NCI-H1694 (cell line): ENCODE measurements at places on chromosomes 4 and X.

DNA sequence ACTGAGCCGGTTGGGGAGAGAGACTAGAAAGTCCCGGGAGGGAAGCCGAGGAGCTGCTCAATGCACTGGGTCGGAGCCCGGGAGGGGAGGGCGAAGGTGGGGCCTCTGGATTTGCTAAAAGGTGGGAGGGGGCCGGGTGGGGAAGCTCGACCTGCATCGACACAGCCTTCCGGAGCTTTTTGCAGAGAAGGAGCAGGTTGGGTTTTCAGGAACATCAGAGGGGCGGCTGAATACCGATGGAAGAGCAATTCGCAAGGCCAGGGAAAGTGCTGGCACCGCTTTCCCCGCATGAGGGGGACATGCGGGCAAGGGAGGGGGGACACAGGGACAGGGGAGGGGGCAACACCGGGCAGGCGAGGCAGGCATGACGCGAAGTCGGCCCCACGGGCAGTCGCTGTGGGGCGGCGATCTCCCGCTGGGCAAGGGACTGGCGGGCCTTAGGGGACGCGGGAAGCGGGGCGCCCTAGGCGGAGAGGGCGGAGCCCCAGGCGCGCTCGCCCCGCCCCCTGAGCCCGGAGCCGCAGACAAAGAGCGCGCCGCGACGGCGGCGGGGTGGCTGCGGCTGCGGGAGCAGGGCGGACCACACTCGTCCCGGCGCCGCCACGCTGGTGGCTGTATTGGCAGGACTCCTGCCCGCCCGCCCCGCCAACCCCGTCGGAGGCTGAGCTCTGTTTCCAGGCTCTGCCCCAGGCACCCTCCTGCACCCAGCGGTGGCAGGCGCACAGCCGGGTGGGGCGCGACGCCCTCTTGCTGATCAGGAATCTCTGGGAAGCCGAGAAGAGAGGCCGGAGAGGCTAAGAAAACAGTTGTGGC, 11.6 kb downstream of the PDZD4 start:
- DNase-seq: no peak

DNA sequence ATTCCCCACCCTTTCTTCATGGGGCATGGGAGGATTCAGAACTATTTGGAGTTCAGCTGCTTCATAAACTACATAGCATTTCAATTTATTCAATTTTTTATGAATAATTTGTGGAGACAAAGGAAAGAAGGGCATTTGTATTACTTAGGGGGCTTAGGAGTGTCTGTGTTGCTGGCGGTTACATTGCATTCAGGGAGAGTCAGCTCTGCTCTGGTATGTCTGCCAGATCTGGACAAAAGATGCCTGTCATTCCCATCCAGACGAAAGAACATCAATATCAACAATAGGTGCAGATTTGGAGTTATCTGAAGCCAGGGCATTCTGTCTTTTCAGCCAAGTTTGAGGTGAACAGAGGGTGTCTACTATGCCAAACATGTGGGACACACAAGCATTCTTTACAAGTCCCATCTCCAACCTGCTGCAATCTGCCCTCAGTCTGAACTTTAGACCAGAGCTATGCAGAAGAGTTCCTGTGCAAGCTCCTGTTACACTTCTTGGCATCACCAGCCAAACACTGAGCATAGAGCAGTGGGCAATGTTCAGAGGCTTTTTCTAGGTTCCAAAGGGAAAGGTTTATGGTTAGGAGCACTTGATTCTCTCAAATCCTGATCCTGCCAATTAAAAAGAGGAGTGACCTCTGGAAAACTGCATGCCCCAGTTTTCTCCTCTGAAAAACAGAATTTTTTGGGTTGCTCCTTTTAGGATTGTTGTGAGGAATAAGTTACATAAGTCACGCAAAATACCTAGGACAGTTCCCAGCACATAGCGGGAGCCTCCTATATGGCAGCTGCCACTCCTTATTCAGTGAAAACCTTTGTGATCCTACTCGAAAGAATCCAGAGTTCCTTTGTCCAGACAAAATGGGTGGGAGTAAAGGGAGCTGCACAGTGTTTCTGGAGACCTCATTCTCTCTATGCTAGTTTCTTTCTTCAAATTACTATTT, 719.5 kb upstream of the SLIT2 start:
- DNase-seq: no peak

DNA sequence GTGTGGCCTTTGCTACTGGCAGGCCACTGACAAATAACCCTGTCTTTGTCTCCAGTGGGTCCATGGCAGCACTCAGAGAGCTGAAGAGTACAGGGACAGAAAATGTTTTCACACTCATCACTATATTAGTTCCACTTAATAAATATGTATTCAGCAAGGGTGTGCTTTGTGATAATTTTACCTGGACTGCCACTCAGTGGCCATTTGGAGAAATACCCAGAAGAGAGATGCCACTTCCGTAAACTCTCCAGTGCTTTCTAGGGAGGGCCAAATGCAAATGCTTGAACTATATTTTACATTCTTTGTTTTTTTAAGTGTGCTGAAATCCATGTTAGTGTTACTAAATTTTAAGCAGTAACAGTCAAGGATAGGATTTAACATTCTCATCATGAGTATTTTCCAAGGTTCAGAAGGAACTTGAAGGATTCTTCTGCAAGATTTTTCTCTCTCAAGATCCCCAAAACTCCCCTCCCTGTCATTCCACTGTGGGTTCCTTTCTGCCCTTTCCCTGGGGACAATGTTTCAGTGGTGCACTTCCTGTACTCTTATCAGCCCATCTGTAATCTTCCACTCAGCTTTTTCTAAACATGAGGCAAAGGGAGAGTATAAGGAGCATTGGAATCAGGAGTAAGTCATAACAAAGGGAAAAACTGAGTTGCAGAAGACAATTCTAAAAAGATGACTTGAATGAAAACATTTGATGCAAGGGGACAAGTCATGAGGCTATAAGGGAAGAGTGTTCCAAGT, 46.0 kb downstream of the TFDP3 start:
- DNase-seq: peak; percentile 37

DNA sequence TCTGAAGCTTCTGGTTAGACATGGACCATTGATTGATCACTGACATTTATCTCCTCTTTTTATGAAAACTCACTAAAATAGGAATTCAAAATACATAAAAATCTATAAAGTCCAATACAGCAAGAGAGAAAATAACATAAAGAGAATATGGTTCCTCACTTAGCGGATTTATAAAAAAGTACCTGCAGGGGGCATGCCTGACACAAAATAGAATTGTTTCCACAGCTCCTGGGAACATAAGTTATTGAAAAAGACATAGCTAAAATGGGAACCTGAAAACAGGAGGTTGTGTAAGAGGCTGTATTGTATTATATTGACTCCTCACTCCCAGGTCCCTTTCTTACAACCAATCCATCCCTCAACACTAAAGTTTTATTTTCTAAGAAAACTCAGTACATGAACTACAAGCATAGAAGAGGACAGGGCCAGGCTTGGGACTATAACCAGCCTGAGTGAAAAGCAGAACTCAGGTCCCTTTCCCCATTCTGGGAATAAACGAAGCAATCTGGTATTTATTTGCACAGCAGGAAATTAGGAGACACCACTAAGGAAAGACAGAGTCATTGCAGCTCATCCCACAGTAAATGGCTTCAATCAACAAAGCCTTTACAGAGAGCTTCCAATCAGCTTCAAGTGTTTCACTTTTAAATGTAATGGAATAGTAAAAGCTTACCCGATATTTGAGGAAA, 121.1 kb upstream of the NDST4 start:
- no peak for DNase-seq

DNA sequence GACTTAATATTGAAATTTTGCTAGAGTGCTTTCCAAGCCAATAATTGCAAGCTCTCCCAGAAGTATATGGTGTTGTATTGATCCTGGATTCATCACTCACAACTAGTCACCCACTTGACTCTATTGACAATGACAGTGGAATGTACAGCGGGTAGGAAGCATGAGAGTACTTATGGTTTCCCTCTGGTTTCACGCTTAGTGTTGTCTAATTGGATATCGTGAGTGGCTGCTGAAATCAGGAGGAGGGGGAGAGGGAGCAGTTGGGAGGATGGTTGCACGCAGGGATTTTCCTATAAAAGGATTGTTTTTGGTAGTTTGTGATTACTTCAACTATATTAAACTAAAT, 1819.5 kb upstream of the TENM3 start:
- DNase-seq: no peak

DNA sequence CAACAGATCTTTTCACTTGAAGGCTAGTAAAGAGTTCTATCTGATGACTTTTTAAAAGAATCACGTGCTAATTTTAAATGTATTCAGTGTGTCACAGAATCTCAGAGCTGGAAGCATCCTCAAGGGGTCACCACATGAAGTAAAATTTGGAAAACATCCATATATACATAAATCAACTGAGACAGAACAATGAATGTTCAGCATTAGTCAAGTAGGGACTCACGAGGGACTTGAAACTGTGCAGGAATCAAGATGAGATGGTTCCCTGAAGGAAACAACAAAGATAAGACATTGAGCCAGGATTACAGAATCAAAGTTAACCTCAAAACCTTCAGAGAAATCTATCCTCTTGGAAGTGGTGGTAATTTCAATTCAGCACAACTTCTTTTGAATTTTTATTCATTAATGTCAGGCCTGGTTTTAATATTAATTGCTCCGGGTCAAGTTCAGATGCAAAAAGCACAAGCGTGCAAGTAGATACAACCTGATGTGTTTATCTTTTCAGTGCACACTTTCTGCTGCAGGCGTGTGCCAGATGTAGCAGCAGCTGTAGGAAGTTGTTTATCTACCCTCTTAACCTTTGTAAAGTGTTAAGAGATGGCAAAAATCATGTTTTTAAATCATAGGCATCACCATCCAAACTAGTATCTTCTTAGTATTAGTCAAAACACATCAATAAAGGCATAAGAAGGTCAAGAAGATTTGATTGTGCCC, 87.7 kb upstream of the SRD5A3 start:
- DNase-seq: no peak

DNA sequence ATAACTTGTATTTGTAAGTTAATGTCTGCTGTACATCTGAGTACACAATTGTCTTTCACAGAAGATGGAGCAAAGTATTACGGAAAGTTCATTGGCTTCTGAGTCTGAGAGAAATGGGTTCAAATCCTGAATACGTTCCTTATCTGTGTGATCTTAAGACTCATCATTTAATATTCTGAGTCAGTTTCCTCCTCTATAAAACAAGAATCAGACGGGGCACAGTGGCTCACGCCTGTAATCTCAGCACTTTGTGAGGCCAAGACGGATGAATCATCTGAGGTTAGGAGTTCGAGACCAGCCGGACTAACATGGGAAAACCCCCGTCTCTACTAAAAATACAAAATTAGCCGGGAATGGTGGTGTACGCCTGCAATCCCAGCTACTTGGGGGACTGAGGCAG, 57.8 kb downstream of the APBB2 start:
- no peak for DNase-seq

DNA sequence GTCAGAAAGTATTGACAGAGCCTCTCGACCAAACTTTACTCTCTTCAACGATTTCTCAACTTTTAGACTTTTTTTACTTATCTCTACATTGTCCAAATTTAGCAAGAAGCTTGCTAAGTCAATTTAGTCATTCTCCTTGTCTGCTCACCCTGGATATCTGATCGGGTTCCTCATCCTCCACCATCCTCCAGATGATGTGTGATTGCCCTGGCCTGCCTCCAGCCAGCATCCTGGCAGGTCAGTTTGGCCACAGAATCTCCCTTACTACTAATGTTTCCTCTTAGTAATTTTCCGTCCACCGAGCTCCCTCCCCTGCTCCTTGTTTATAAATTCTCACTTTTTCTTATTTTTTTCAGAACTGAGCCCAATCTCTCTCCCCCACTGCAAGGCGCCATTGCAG, 167.9 kb upstream of the ZFP42 start:
- DNase-seq: no peak

GRCh38 chr4:175871774-175872405, 59.8 kb upstream of the GPM6A start:
- DNase-seq: no peak

DNA sequence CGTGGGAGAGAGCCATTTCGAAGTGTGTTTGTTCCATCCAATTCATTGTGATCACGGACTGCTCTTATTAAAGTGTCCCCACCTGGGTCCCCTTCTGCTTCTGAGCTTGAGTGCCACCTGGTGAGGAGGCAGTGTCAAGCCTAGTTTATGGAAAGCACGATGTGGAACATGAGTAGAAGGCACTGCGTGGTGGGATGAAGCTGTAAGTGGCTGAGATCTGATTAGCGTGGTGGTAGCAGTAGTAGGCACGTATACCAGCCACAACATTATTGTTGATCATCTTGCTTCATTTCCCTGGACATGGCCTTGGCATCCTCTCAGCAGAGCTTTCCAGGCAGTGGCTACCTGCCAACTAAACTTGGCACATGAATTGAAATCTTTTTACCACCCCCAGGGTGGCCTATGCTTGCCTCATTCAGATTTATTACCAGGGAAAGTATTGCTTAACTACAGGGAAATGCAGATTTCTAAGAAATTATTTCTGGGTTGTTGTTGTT, 46.4 kb downstream of the GPAT3 start:
- peak; percentile 47 for DNase-seq

DNA sequence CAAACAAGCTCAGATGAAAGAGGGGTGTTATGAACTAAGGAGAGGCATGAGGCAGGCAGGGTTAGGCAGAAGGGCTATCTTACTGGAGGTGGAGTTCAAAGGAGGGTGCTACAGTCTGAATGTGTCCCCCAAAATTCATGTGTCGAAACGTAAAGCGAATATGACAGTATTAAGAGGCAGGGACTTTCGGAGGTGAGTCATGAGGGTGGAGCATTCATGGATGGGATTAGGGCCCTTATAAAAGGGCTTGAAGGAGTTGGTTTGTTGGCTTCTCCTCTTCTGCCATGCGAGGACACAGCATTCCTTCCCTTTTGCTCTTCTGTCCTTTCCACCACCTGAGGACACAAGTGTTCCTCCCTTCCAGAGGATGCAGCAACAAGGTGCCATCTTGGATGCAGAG, 22.9 kb downstream of the APLN start:
- no peak for DNase-seq

GRCh38 chr4:102036619-102037376, 246.3 kb downstream of the BANK1 start:
- peak; percentile 80 for DNase-seq

GRCh38 chr4:134505511-134505910, 303.9 kb upstream of the PABPC4L start:
- DNase-seq: no peak

DNA sequence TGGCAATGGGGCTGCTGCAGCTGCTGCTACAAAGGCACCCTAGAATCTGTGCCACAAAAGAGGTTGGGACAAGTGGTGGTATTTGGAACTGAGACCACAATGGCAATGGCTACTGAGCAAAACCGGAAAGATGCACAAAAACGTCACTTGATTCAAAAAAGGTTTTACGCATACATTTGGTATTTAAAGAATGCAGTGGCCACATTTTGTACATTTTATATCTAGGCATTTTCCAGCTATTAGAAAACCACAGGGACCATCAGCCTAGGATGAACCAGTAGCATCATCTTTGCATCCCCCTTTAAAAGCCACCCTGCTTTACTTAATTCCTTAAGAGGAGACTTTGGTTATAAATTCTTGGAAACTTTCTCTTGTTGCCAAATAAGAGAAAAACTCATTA, 104.8 kb upstream of the CXCL13 start:
- no peak for DNase-seq

DNA sequence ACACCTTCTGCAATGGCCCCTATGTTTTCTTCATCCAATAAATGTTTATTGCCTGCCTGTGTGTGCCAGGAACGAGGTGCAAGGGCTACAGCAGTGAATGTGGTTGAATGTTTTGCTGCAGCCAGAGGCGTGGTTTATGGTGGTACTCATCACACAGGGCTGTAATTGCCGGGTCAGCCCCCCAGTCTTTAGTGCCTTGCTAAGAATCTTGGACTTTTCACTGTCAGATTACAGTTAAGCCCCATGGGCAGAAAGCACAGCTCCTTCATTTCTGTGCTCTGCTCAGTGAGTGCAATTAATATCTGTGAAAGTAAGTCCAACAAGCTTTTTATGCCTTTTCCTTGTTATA, 67.8 kb downstream of the TAPT1 start:
- DNase-seq: no peak
